ENCODE measurements at places on chromosomes 2 and 18.

DNA sequence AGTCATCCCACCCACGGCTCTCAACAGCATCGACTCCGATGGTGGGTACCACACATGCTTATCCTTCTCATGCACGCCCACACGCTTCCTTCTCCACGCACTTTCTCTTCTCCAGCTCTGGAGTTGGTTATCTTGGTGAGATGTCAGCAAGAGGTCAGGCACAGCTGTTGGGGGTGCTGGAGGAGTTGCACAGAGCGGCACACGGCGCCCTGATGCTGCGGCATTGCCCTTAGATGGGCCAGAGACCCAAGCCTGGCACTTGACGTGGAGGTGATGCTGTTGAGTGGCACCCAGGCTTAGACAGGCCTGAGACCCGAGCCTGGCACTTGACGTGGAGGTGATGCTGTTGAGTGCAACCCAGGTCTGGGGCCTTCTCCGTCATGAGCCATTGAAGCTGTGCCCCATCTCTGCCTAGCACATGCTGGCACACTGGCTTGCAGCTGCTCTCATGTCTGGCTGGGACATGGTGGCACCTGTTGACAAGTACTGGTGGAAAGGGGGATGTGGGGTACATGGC, 83.2 kb downstream of the DGKD start:
- no peak for DNase-seq

DNA sequence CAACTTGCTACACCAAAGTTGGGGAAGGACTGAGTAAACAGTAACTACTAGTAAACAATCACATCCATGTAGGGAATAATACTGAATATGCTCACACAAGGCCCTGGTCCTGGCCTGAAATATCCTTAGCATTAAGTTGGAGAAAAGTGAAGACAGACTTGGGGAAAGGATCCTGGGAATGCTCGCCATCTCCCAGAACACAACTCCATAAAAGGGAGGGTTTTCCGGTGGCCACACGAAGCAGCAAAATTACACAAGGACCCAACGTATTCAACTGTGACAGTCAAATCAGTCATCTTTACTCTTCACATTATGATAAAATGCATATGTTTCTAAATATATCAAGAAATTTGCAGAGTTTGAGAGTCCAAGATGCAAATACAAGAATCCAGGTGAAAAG, 7.3 kb downstream of the NEMP2 start:
- DNase-seq: no peak

GRCh38 chr2:135831180-135831812, 5.7 kb downstream of the LCT start:
- DNase-seq: no peak

DNA sequence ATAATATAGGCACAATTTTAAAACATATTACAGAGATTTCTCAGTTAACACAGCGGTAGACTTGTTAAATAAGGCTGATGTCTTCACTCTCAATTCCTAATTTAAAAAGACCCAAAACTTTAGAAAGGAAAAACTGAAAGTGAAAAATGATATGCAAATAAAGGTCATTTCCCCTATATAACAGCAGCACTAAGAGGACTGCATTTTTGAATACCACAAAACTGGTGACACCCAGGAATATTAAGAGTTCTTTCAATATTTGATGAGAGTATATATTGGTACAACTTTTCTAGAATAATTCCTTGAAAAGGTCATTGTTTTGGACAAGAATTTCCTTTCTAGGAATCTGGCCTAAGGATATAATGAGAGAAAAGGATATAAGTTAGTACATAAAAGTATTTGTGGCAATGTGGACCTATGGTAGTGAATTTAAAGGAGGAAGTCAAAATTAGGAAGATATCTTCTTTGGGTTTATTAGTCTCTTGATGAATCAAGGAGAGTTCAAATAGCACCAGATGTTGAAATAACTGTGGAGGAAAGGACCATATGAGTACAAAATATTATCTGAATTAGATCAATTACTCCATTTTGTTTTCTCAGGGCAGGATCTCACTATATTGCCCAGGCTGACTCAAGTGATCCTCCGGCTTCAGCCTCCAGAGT, 70.3 kb downstream of the TMEM237 start:
- no peak for DNase-seq

- DNase-seq: no peak
These were observed 56.1 kb downstream of the HS6ST1 start for GRCh38 chr2:128262315-128263253.

- DNase-seq: no peak
These were observed 244.7 kb downstream of the NBAS start for GRCh38 chr2:15316370-15316814.

GRCh38 chr2:66212749-66213148, 222.2 kb upstream of the MEIS1 start:
- no peak for DNase-seq

GRCh38 chr18:36828157-36828629, 609 bp downstream of the TPGS2 start:
- DNase-seq: peak; percentile 19

DNA sequence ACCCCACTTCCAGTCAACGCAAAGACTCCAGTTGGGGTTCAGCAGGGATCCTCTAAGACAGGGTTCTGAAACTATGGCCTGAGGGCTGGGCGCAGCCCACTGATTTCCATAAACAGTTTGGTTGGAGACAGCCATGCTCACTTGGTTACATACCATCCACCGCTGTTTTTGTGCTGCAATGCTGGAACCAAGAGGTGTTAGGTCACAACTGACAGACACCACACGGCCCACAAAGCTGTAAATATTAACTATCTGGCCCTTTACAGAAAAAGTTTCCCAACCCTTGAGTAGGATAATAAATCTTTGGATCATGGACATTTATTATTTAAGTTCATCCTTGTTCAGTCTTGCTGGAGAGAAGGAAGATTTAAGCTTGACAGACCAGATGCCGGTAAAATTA, 8.4 kb upstream of the CD226 start:
- no peak for DNase-seq

DNA sequence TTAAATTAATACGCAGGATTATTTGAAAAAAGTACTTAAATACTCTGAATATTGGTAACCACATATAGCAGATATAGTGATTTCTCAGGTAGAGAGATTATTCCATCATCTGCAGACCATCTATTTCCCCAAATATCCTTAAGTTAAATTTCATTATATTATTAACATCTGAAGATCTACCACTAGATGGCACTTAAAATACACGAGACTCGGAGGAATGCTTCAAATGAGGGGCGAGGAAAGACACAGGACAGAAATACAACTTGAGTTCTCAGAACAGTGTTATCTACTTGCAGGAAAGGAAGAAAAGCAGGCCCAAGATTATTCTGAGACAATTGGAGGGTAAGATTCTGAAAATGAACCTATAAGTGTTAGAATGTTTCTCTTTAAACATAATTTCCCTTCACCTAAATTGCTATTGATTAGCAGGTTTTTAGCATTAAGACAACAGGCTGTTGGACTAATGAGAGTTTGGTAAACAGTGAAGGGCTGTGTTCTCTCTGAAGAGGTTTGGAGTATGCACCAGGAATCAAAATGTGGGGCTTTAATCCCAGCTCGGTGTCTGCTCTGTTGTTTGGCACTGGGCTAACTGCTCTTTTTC, 76.9 kb upstream of the GCFC2 start:
- DNase-seq: no peak

DNA sequence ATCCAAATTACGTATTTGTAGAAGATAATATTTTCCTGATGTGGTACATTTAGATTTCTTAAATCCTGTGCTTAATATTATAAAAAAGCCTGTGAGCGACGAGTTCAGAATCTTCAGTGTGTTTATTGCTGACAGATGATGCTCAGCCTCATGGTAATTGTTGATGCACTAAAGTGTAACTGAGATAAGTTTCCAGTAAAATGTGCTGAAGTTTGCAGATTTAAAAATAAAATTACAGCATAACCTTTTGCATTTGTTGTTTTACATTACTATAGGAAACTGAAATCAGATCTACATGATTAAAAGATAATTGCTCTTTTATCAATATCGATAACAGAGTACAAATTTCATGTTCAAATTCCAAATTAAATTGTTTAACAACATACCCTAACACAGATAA, 307.6 kb downstream of the FIGN start:
- no peak for DNase-seq

- DNase-seq: no peak
These were observed 1932.2 kb upstream of the CELF4 start for GRCh38 chr18:39497821-39498220.

- DNase-seq: no peak
These were observed 145.5 kb downstream of the TRABD2A start for GRCh38 chr2:84735389-84735788.
